PC-9 (cell line): ENCODE measurements at places on chromosomes 6 and 20. TPM values are rescaled to one million over a fixed set of nuclear protein-coding genes. Genes with fewer than 3 reads are reported as not detected.

GPR31 gene
- total RNA-seq, result not detected in 2 replicates

- DNase-seq, result peak; percentile 77
Observed at GRCh38 chr6:166999145-166999883, at the start of gene CEP43. CEP43 (plus strand) TSS chr6:166999397; CDS start chr6:166999413, 16 bp downstream.

DNA sequence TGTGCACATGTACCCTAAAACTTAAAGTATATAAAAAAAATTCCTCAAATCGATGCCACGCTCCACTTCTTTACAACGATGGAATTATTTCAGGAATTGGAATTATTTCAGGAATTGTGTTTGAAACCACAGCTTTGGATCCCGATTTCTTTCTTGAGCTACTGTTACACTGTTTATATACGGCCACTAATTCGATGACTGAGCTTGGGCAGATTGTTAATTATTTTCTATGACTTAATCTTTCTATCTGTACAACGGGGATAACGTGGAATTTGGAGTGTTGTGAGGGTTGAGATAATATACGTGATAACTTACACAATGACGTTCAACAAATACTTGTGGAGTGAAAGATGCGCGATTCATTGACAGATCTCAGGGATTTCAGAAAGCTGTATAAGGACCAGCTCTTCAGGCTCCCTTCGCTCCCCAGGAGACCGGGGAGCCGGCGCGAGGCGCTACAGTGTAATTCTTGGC lies 171.3 kb downstream of the SLC16A10 start:
- no peak for DNase-seq

DNA sequence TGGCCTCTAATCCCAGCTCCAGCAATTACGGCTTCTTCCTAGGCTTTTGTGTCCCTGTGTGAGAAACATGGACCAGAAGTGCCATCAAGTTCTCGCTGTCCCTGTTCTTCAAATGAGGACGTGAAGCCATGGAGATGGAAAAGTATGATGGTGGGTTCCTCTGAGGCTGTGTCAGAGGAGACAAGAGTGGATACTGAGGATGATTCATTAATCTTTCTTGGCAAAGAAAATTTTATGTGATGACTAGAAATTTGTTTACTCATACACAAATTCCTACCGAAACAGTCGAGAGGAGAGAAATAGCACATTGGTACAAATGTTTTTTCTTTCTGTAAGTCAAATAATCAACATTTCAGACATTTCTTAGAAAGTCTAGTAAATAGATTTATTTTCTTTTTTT lies 35.0 kb upstream of the PNRC1 start:
- no peak for DNase-seq

DNA sequence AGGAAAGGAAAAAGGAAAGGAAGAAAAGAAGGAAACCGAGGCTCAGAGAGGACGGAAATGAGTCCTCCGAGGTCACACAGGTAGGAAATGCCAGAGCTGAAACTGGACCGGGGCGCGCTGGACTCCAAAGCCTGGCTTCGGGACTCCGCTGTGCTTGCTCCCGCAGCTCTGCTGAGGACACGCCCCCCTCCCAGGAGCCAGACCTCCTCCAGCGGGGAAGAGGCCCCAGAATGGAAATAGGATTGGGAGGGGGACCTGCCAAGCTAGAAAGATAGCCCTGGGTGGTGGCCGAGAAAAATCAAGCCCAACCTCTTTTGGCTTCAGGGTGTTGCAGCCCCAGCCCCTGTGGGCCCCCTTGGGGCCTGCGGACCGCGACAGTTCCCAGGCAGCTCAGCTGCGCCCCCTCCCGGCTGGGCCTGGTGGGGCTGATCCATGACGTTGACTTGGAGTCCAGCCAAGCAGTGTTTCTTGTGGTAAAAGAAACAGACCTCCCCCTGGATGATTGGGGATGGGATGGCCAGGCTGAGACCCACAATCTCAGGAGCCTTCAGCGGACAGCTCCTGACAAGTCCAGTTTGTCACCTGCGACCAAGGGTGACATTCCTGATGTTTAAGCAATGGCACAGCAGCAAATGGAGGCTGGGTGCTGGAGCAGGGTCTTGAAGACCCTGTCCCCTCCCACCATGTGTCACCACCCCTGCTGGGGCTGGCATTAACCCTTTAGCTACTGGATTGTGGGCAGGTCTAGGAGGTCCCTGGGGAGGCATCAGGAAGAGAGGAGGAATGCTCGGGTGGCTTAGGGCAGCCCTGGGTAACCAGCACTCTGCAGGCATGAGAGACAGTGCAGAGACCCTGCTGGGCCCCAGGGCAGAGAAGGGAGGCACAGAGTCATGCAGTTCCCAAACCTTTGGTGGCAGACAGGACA lies 55.4 kb downstream of the RIPOR3 start:
- peak; percentile 74 for DNase-seq

DNA sequence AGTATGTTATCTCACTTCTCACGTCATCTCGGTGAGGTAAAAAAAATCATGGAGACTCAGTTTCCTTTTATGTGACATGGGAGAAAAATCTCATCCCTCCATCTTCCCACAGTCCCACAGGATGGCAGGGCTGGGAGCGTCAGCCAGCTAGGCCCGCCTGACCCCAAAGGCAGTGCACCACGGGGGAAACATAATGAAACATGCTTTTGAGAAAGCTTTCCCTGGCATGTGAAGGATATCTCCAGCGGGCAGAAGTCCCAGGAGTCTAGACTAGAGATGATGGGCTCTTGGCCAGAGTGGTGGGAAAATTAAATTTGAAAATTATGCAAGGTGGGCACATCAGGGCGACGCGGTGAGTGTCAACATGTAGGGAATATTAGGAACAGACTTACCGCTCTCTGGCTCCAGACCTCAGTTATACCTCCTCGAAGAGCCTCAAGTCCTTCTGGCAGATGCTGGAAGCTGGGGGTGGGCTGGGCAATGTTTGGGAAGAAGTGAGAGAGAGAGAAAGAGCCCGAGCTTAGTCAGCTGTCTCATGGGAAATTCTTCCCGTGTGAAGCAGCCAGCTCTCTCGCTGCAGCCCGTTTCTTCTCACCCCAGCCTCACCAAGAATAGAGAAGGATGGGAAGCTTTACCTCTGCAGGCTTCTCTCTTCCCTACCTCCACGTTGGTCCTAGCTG lies 52.3 kb downstream of the MOCS1 start:
- DNase-seq, result no peak
